ENCODE measurements at places on chromosomes 5 and 9. TPM values are rescaled to one million over a fixed set of nuclear protein-coding genes. Genes with fewer than 3 reads are reported as not detected.

IL13 gene
- 0.44 TPM for total RNA-seq

CEP72 gene
- total RNA-seq: 23.8 TPM

EPB41L4B gene
- total RNA-seq: 0.74 TPM

ESM1 gene
- total RNA-seq: not detected

MZB1 gene
- 10.4 TPM for total RNA-seq

DNA sequence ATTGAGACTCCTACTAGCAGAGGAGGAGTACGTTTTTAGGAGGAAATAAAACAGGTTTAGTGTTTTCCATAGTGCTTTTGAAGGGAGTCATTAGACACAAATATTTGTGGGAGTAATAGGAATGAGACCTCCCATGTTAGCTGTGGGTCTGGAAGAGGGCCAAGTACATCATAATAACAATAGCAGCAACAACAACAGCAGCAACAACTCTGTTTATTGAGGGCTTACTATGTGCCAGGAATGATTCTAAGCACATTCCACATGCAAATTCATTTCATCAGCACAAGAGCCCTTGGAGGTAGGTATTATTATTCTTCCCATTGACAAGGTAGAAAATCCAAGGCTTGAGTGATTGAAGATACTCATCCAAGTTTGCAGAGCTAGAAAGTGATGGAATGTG, 384.2 kb upstream of the RPS23 start:
- H3K27ac ChIP-seq: no peak overlapping the region
- H3K4me1 ChIP-seq: no peaks in the 10 kb centered on the region
- no peaks in the 10 kb centered on the region for H3K36me3 ChIP-seq
- no peaks in the 10 kb centered on the region for H3K27me3 ChIP-seq
- no peak overlapping the region for H3K4me3 ChIP-seq
- no peak for DNase-seq

LURAP1L gene
- total RNA-seq: not detected

- no peaks in the 10 kb centered on the region for H3K27me3 ChIP-seq
- no peak overlapping the region for H3K4me3 ChIP-seq
- H3K4me1 ChIP-seq: peaks cover 15% of the 10 kb centered on the region
- peaks cover 1% of the 10 kb centered on the region for H3K36me3 ChIP-seq
- no peak overlapping the region for H3K27ac ChIP-seq
Measured at GRCh38 chr5:54667136-54667535, 149.6 kb downstream of the SNX18 start.

BTNL8 gene
- 0.12 TPM for total RNA-seq

BRINP1 gene
- not detected for total RNA-seq

GRCh38 chr9:125674981-125675973, 31.7 kb downstream of the MAPKAP1 start:
- H3K4me1 ChIP-seq: peaks cover 16% of the 10 kb centered on the region
- no peak for DNase-seq
- no peaks in the 10 kb centered on the region for H3K27me3 ChIP-seq

DNA sequence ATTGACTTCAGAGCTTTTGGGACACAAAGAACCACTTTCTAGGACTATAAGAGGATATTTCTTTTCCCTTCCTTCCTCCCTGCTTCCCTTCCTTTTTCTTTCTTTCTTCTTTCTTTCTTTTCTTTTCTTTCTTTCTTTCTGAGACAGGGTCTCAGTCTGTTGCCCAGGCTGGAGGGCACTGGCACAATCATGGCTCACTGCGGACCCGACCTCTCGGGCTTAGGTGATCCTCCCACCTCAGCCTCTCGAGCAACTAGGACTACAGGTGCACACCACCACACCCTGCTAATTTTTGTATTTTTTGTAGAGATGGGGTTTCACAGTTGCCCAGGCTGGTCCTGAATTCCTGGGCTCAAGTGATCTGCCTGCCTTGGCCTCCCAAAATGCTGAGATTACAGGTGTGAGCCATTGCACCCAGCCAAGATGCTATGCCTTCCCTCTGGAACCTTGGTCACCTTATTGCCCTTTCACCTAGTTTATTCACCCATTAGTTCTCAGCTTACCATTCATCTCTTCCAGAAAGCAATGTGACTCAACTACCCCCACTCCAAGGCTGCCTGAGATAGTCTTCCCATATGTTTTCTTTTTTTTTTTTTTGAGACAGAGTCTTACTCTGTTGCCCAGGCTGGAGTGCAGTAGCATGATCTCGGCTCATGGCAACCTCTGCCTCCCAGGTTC, 10.1 kb downstream of the PLIN2 start:
- H3K36me3 ChIP-seq: peaks cover 42% of the 10 kb centered on the region
- no peaks in the 10 kb centered on the region for H3K27me3 ChIP-seq
- peaks cover 5% of the 10 kb centered on the region for H3K4me1 ChIP-seq

C9orf153 gene
- not detected for total RNA-seq

GRCh38 chr5:111461934-111462333, 50.4 kb downstream of the STARD4 start:
- H3K27ac ChIP-seq: peak overlapping the region; percentile 73
- no peak overlapping the region for H3K4me3 ChIP-seq
- H3K27me3 ChIP-seq: no peaks in the 10 kb centered on the region
- no peak for DNase-seq
- peaks cover 15% of the 10 kb centered on the region for H3K4me1 ChIP-seq

- no peak for DNase-seq
- peaks cover 1% of the 10 kb centered on the region for H3K36me3 ChIP-seq
- no peak overlapping the region for H3K27ac ChIP-seq
- H3K4me1 ChIP-seq: peaks cover 56% of the 10 kb centered on the region
- peaks cover 6% of the 10 kb centered on the region for H3K27me3 ChIP-seq
Measured at GRCh38 chr5:14420101-14420811, 161.3 kb upstream of the OTULINL start.

FRMD3 gene
- 0.80 TPM for total RNA-seq

SLCO4C1 gene
- 0.29 TPM for total RNA-seq

TRIM41 gene
- total RNA-seq: 34.2 TPM
